ENCODE measurements at places on chromosomes 1 and 21.

DNA sequence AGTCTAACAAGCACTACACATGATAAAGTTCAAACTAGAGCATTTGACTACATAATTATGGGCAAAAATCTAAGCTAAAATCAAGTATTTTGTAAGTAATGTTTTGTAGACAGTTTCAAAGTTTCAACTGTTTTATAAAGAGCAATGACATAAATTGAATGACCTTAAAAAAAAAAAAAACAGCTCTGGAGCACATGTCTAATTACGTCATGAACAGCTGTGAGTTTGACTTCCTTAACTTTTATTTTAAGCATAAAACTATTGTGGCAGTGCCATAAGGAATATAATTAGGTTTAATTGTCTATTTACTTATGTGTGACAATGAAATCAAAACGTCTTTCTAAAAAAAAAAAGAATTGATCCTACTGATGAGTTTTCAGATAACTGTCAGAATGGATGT is 272.5 kb upstream of the LRRC7 start:
- ATAC-seq: no peak

GRCh38 chr1:92409946-92410549 is 76.7 kb downstream of the GFI1 start:
- ATAC-seq: no peak

GRCh38 chr21:14768042-14768441 is 221.9 kb upstream of the SAMSN1 start:
- ATAC-seq: no peak

- ATAC-seq: no peak
These were observed 28.3 kb downstream of the VANGL2 start for GRCh38 chr1:160428655-160429054.

GRCh38 chr1:37634244-37634991 is at the start of gene RSPO1:
Gene RSPO1 (minus strand): TSS chr1:37634892. CDS start chr1:37629661, 5,231 bp downstream.
- no peak for ATAC-seq

- ATAC-seq: no peak
These were observed 138.5 kb downstream of the ZZZ3 start for GRCh38 chr1:77543822-77544448.

DNA sequence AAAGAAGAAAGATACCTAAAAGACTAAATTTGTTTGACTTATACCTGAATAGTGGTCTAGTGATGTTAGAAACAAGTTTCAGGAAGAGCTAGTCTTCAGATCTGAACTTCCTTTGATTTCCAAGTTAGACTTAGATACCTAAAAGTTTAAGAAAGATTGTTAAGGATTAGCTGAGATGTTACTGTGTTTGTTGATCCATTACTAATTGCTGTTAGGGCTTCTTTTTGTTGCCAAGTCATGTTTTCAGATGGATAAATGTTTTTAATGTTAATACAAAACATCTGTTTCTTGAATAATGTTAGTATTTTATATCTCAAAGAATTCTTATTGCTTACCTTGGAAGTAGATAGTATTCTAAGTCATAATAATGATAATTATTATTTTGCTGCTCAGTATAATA is 11.6 kb downstream of the GNAI3 start:
- ATAC-seq: no peak

- no peak for ATAC-seq
These were observed 8.6 kb upstream of the BCL2L15 start for GRCh38 chr1:113895961-113896360.

DNA sequence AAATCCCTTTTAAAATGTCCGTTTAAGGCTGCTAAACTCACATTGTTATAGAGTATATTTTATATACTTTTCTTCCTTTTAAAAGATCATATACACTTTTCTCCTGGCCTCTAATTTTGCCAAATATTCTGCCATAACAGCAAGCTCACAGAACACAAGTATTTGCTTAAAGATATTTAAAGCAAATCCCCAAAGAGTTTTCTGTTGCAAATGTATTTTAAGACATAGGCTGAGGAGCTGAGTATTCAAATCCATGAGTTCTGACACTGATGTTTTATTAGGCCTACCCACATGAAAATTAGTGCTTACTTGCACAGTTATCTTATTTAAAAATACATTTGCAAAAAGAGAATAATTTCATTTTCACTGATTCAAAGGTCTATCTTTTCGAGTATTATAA is 1.7 kb upstream of the PTPRC start:
- ATAC-seq: no peak

DNA sequence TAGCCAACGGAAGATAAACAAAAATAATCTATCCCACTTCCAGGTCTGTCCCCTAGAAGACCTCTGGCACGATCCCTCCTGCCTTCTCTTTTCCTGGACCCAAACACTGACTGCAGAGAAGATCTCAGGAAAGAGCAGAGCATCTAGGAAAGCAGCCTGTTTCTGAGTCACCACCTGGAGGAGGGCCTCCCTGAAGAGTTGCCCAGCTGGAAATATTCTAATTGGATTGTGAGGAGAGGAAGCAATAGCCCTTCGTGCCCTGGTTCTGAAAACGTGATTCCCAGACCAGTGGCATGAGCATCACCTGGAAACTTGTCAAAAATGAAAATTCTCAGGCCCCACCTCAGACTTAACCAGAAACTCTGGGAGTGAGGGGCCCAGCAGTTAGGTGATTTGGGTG is 411.1 kb downstream of the SETD4 start:
- ATAC-seq: no peak

DNA sequence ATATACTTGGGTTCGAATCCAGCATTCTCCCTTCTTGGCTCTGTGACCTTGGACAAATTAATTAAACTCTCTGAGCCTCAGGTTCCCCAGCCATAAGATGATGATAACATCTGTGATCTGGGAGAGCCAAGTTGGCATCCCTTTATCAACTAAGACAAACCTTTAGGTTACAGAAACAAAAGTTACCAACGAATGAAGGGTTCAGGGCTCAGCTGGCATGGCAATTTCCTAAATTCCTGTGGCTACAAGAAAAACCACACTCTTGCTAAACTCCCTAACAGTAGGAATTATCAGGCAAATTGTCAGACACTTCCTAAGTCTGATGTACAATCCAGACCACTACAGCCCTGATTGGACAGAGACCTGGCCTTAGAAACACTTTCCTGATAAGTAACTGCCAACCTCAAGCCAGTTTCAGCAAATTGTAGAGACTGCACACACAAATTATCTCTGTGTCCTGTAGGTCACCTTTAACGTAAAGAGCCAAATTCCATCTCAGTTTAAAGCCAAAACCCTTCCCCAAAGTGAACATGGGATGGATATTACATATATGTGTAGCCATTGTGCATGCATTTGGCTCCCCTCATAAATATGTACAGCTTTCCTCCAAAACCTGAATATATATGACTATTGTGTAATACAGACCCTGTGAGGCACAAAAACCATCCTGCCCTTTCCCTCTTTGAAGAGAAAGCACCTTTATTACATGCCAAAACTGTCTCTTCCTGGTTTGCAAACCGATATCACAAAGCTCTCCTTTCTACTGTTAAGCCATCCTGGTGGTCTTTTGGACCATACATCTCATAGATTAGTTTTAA is 39.5 kb upstream of the EDARADD start:
- no peak for ATAC-seq

DNA sequence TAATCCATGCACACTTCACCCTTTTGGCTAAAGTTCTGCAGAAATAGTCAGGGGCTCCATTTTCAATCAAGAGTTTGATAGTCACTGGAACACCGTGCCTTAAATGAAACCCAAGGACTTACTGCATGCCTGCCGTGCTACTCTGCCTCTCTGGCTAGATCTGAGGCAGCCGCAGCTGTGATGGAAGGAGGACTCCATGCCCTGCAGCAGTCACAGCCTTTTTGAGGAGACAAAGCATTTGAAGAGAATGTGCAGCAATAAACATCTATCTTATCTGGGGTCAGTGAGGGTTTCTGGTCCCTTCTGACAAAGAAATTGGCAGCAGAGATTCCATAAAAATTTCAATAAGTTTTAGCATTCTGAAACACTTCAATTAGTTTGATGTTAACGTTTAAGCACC is 78.0 kb downstream of the BCAR3 start:
- ATAC-seq: no peak

DNA sequence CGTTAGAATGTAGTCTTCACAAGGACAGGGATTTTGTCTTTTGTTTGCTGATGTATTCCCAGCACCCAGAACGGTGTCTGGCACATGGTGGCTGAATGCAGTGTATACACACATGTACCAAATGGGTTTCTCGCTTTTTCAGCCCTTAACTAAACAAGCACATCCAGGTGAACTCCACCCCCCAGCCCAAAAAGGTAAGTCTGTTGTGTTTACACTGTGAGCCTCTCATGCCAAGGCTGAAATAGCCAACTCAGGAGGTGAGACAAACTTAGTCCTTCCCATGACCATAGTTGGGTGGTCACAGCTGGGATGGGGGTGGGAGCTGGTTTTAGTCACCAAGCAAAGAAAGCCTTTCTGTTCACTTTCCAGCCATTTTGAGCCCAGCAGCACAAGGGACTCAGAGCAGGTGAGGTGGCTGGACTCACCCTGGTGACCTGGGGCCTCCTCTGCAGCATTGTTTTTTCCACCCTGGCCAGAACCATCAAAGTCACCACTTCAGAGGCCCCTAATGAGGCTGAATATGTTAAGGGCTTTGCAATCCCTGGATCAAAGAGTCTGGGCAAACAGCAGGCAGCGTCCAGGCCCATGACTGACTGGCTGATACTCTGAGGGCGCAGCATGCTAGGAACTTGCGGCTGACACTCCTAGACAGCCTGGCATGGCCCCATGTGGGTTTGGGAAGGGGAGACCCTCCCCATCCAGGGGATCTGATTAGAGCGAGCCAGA is 8.7 kb downstream of the TENT5B start:
- ATAC-seq: no peak

GRCh38 chr1:116868385-116868784 is 41.3 kb upstream of the PTGFRN start:
- no peak for ATAC-seq

All from activated CD4-positive, CD25-positive, alpha-beta regulatory T cell treated with anti-CD3 and anti-CD28 coated beads, Interleukin-2, amount 50 U/mL, for 24 hours (primary cell).